ENCODE measurements at places on chromosomes 7 and 10. TPM values are rescaled to one million over a fixed set of nuclear protein-coding genes. Genes with fewer than 3 reads are reported as not detected.
A peak's percentile ranks its signal among the peaks of the same experiment; 100 is the strongest.

SPDYE5 gene
- total RNA-seq = not detected

SH2B2 gene
- total RNA-seq = 17.4 TPM

MMRN2 gene
- total RNA-seq = 7.9 TPM

PAX2 gene
- not detected for total RNA-seq

BMPER gene
- 138 TPM for total RNA-seq

DNA sequence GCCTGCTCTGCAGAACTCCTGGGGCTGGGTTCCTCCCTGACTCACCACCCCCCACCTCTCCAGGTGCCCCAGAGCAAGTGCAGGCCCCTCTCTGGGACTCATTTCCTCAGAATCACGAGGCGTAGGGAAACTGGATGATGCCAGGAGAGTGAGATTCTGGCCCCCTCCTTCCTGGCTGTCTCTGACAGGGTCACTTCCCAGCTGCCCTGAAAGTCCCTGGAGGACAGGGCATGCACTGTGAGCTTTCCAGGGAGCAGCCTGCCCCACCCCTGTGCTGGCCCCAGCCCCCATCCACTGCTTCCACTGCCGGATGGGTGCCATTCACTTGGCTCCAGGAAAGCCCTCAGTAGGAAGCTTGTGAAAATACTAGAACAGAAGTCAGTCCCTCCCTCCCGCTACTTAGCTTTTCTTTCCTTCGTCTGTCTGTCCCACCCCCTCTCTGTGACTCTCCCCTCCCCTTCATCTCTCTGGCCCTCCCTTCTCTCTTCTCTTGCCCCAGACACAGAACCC, 10.4 kb downstream of the TACR2 start:
- peaks cover 6% of the 10 kb centered on the region for H3K36me3 ChIP-seq
- DNase-seq = peak; percentile 37
- H3K27ac ChIP-seq = peak overlapping the region; percentile 73
- H3K27me3 ChIP-seq = no peaks in the 10 kb centered on the region
- no peak overlapping the region for H3K4me3 ChIP-seq

DNA sequence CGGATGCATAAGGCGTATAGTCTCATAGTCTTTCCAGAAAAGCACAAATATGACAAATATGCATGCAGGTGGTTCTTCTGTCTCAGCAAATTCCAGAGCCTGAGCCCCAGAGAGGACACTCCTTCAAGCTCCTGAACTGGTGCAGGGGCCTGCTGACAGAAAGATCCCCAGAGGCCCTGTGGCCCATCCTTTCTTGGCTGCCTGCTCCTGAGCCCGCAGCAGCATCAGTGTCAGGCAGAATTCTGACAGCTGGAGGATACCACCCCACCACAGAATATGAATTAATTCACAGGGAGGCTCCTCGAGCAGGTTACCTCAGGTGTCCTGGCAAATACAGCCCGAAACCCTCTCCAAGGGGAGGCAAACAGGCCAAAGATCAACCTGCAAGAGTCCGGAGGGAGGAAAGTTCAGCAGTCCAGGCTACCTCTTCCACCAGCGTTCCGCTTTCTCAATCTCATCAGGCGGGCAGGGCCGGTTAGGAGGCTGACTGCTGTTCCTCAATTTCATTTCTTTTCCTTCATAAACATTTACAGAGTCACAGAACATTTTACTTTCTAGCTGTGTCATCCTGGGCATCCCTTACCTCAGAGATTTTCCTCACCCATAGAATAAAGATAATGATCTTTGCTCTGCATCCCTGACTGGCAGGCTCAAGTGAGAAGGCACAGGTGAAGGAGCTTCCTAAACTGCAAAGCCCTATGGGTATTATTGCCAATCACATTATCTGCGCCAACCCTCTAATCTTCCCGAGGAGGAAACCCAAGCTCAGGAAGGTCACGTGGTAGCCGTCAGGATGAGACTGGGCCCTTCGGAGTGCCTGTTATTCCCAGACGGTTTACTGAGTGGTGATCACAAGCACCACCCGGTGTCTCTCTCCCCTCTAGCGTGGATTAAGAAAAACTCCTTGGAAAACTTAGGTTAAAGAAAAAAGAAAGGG, 1.4 kb downstream of the DNAJB12 start:
- no peaks in the 10 kb centered on the region for H3K27me3 ChIP-seq
- peak overlapping the region; percentile 98 for H3K27ac ChIP-seq
- DNase-seq = peak; percentile 48
- no peaks in the 10 kb centered on the region for H3K36me3 ChIP-seq

DNA sequence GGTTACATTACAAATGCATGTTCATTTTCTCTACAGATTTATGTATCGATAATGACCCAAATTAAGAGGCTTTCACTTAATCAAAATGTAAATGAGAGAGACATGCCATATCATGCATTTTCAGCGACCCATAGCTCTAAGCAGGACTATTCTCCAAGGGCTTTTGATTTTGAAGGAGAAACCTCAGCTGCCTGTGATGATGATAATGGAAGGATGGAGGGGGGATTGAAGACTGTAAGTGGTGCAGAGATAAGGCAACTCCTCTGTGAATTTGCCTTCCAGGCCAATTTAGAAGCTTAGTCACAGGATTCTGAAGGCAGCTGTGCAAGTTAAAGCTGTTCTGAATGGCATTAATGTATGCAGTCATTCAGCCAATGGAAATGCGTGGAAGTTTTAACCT, 8.3 kb downstream of the VSTM2A start:
- H3K4me3 ChIP-seq = no peak overlapping the region
- peaks cover 30% of the 10 kb centered on the region for H3K27me3 ChIP-seq
- H3K4me1 ChIP-seq = peaks cover 3% of the 10 kb centered on the region
- H3K27ac ChIP-seq = no peak overlapping the region
- no peak for DNase-seq

DNA sequence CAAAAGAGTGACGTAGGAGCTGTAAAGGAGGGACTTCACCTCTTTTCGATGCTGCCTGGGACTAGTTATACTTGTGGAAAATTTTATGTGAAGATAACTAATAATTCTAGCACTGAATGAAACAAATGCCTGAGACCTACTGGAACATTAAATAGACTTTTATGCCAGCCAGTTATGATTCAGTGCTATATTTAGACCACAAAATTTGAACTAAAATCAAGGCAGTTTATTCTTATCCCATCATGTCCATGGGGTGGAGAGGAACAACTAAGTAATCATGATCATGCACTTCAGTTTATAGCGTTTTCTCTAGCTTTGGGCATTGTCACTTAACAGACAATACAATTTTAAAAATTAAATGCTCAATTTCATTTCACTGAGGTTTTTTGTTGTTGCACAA, 76.7 kb downstream of the ZEB1 start:
- H3K27ac ChIP-seq = no peak overlapping the region
- peaks cover 23% of the 10 kb centered on the region for H3K4me1 ChIP-seq
- H3K4me3 ChIP-seq = no peak overlapping the region
- no peaks in the 10 kb centered on the region for H3K27me3 ChIP-seq
- no peaks in the 10 kb centered on the region for H3K36me3 ChIP-seq

DNA sequence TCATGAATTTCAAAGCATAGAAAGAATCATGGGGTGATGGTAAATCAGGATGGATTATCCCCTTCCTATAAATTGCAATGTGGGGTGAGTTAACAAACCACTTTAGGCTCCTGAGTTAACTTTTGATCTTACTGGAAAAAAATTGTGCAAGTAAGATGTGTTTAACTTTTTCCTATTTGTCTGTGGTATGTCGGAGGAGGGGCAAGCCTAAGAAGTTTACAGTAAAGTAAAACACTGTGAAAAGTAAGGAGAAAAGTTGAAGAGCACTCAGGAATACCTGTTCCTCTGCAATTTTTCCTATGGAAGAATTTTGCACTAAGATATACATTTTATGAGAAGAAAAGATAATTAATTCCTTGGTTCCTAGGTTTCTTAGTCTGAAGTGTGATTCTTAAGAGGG, 44.4 kb downstream of the IFIT5 start:
- no peak for DNase-seq
- H3K4me1 ChIP-seq = peaks cover 18% of the 10 kb centered on the region
- no peak overlapping the region for H3K4me3 ChIP-seq
- H3K27me3 ChIP-seq = no peaks in the 10 kb centered on the region
- no peaks in the 10 kb centered on the region for H3K36me3 ChIP-seq

Data from cardiac muscle cell (in vitro differentiated cells and primary cell).